ENCODE measurements at places on chromosomes 16 and 17.
A peak's percentile ranks its signal among the peaks of the same experiment; 100 is the strongest.

DNA sequence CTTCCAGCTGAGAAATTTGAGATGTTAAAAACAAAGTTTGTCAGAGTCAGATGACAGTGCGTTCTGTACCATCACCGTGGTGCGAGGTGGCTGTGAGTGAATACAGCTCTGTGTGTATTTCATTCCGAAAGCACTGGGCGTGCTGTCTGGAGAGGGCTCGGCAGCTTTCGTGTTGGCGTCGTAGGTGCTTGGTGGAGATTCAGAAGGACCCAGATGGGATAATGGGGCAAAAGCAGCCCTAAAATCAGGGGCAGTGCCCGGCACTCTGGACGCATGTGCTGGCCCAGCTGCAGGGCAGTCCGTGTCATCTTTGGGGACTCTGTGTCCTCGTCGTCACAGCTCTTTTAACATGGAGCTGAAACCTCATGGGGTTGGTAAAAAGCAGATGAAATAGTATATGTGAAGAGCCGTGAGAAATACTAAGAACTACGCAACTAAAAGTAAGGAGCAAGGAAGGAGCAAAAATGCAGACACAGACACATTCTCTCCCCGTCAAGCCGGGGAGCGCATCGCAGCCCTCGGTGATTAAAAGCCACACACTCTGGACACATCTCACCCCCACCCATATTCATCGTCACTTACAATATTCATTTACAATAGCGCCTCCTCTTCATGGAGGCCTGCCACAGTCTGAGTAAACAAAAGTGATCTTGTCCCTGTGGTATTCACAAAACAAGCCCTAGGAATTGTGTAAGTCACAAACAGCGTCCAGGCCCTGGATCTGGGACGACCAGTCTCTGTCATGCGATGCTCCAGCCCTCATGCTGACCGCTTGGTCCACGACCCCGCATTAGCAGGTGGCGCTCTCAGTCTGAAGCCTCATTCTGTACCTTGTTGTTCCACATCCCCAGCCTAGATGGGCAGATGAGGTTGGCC, 206.7 kb downstream of the RPTOR start:
- no peak for DNase-seq

DNA sequence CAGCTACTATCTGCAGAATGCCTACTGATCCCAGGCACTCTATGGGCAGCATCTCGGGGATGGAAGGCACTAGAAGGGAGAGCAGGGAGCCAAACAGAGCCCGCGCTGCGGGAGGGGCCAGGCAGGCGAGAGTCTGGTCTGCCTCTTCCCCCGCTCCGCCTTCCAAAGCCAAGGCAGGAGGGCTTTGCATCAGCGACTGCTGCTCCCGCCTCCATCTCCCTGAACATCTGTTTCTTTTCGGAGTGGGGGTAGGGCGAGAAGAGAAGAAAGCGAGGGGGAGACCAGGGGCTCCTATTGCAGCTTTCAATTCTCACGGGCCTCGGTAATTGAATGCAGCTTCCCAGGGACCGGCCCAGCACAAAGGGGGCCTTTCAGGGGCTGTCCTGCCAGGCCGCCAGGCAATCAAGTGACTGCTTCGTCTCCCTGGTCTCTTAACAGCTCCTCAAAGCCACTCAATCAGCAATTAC, 31.4 kb upstream of the CDC42EP4 start:
- peak; percentile 70 for DNase-seq

DNA sequence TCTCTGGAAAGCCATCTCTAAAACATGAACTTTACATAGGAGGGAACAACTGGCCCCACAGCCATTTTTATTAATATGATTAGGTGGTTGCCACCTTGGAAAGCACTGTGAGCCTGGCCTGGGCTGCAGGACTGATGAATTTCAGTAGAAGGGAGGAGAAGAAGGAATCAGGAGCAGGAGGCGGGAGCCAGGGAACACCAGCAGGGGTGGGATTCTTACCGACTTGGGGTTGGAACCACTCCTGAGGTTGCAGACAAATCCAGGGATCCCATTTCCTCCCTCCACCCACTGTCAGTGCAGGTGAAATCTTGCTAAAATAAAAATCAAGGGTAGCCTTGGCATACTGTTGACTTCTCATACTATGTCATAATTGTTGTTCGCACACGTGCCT, 16.9 kb upstream of the MAP3K14 start:
- DNase-seq: no peak

DNA sequence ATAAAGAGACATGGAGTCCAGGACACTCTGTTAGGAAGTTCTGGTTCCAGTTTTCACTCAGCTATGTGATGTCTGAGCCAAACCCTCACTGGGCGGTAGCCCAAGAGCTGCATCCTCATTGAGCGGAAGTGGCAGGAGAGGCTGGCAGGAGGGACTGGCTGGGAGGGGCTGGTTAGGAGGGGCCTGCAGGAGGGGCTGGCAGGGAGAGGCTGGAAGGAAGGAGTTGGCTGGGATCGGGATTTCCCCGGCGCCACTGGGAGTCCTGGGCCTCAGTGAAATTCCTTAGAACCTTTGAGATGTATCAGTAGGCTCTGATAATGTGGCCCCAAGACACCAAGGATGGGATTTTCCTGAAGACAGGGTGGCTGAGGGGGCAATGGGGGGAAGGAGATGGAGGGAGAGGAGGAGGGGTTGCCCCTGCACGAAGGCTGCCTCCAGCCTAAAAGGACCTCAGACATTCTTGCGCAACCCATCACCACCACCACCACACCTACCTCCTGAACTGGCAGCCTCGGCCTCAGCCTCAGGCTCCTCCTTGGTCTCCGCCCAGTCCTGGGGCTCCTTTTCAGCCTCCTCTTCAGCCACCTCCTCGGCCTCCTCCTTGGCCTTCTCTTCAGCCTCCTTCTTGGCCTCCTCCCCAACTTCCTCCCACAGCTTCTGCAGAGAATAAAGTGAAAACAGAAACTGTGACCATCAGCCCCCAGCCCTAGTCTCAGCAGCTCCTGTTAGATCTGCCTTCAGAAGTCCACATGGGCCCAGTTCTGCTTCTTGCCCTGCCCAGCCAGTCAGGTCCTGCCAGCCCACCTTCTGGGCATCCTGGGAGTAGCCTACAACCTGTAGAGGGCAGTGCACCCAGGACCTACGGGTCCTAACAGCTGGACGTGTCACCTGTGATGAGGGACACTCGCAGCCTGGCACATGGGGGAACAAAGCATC, 31.7 kb downstream of the CNGB1 start:
- DNase-seq: peak; percentile 39

DNA sequence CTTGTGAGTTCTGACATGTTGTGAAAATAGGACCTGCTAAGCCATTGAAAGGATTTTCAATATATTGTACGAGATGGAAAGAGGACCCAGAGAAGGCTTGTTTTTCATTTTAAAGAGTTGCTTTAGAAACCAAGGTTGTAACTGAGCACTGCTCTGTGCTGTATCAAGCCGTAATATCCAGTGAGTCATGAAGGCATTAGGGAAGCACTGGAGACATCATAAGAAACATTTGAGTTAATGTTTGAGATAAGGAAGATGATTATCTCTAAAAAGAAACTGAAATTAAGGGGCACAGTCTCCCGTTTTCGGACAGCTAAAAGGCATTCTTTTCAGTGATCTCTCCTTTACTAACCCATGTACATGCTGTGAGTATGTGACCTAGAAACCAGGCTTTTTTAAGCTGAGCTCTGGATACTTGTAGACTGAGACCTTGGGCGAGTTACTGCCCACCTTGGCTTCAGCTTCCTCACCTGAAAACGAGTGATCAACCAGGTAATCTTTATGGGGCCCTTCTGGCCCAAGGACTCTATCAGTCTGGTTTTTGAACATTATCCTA, 149.2 kb upstream of the TBX2 start:
- no peak for DNase-seq

GRCh38 chr17:45313421-45313771, 3.4 kb downstream of the MAP3K14 start:
- no peak for DNase-seq

DNA sequence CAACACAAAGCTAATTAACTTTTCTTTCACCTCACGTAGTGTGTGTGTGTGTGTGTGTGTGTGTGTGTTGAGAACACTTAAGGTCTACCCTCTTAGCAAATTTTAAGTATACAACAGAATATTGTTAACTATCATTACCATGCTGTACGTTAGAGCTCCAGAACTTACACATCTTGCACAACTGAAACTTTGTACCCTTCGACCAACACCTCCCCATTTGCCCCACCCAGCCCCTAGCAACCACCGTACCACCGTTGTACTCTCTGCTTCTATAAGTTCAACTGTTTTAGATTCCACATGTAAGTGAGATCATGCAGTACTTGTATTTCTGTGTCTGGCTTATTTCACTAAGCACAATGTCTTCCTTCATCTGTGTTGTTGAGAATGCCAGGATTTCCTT, 28.1 kb upstream of the MLYCD start:
- no peak for DNase-seq

DNA sequence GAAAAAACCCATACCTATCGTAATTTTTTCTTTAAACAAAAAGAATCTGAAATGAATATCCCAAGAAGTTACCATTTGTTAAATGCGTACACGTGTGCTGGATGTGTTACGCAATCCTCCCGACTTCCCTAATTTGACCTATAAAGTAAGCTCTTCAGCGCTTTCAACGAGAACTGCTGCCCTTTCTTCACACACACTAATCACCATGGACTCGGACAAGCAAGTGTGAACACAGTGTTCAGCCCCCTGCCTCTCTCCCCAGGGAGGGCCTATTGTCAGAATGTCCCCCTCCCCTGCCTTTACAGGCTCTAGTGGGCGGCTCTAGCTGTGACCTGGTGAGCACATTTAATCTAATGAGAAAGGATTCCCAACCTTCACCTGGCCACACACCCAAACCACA, 216.1 kb downstream of the CEP112 start:
- no peak for DNase-seq

GRCh38 chr17:40448213-40448638, 5.0 kb downstream of the IGFBP4 start:
- no peak for DNase-seq

DNA sequence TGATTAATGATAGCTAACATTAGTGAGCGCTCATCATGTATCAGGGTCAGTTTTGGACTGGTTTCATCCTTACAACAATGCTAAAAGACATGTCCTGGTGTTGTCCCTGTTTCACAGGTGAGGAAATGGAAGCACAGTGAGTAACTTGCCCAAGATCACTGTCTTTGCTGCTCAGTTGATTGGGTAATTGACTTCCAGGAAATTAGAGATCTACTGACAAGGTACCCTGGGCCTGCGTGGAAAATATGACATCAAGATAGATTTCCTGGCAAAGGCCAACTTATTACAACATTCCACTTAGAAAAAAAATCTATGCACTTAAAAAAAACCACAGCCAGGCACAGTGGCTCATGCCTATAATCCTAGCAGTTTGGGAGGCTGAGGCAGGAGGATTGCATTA, 96.3 kb downstream of the CYLD start:
- DNase-seq: no peak

DNA sequence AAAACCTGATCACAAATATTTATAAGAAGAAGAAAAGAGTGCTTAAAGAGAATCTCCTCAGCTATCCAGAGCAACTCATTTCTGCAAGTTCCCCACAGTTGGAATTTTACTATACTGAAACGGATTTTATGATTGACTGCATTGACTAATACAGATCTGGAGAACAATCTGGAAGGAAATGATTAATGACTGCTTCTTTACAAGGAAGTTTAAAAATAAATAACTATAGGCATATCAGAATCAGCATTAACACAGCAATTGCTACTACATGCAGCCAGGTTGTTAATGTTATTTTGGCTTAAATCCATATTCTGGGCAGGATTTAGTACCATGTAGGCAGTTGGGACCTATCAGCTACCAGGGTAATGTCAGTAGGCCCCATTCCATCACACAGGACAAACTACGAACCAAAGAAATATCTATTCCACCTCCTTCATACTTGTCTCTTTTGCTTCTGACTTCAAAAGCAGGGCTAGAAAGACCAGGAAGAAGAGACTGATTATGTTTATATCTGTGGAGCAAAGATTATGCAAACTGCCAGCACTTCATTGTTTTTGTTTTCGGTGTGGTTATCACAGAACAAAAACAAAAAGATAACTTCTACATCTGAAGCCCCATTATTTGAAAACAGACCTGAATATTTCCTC, 3.9 kb downstream of the SKAP1 start:
- DNase-seq: no peak

DNA sequence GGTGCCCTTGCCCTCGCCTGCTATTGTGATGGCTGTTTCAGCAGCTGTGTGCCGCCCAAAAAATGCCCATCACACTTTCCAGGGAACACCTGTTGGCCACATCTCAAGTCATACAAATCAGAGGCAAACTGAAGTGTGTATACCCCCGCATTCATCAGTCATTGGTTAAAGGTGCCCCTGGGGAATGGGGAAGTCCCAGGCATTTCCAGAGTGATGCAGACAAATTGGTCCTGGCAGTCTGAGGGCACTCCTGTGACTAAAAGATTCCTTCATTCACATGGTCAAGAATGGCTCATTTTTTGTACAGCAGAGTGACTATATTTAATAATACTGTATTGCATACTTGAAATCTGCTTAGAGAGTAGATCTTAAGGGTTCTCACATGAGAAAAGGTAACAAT, 102.9 kb upstream of the TMEM97 start:
- DNase-seq: no peak

DNA sequence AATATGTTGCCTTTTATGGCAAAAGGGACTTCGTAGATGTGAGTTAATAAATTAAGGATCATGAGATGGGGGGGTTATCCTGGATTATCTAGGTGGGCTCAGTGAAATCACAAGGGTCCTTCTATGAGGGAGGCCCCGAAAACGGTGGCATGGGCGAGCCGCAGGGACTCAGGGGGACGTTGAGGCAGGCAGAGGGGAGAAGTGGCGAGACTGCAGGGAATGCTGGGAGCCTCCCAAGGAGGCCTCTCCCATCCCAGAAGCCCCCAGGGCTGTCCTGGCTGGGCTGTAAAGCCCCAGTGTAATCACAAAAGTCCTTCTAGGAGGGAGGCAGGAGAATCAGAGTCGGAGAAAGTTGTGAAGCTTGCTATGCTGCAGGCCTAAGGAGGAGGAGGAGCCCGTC, 35.0 kb downstream of the ITGAE start:
- DNase-seq: no peak

GRCh38 chr17:52027620-52028295, 130.8 kb downstream of the CA10 start:
- no peak for DNase-seq

GRCh38 chr16:84718-85406, 6.8 kb downstream of the MPG start:
- no peak for DNase-seq

DNA sequence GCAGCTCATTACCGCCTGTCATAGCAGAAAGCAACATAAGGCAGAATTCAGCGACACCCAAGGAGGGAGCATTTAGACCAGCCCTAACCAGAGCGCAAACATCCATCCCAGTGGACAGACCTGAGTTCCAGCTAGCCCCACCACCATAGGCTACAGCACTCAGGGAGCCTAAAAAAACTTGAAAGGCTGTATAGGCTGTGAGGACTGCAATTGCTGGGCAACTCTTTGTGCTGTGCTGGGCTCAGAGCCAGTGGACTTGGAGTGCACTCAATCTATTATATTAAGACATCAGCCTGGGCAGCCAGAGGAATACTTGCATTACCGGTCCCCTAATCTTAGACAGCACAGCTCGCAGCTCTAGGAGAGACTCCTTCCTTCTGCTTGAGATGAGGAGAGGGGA, 207.3 kb downstream of the KIF2B start:
- no peak for DNase-seq

- no peak for DNase-seq
These were observed 26.4 kb upstream of the SLC7A5 start for GRCh38 chr16:87895641-87896141.
